ENCODE measurements at places on chromosomes 1 and 21.

DNA sequence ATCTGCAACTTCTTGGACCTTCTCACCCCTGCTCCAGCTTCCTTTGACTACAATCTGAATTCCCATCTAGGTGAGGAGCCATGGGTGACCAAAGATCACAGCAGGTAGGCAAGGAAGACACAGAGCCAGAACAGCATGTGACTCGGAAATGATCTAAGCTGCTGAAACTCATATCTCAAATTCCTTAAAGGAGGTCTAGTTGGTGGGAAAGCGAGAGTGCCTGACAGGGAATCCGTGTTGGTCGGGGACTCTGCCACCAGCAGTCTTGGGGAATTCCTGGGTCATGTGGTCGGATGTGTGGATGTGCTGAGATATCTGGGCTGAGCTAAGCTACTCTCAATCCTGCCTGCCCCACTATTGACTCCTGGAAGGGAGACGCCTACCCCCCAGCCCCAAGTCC lies 3.2 kb upstream of the NUAK2 start:
- DNase-seq, result no peak

GRCh38 chr1:211632117-211632807 lies 43.2 kb downstream of the NEK2 start:
- DNase-seq, result no peak

DNA sequence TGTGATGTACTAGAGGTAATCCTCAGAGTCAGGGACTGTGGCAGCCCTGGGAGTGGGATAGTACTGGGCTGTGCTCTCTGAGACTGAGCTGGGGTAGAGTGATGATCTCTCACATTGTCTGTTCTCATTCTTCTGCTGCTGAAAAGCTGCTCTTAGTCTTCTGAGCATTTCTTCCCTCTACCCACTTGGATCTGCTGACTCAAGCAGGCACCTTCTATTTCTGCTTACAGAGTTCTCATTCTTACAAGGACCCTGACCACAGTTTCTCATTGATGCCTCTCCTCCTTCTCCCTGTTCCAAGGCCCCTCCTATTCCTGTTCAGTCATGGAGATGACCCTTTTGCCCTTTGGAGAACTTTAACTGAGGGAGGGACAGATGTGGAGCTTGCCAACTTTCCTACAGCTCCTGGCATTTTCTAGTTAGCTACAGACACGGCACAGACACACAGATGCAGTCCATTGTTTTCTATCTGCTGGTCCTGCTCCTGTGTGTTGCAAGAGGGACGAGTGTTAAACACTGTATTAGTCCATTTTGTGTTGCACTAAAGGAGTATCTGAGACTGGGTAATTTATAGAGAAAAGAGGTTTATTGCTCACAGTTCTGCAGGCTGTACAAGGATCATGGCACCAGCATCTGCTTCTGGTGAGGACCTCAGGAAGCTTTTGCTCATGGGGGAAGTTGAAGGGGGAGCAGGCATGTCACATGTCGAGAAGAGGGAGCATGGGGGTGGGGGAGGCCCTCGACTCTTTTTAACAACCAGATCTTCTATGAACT lies 12.3 kb downstream of the MAPKAPK2 start:
- no peak for DNase-seq

DNA sequence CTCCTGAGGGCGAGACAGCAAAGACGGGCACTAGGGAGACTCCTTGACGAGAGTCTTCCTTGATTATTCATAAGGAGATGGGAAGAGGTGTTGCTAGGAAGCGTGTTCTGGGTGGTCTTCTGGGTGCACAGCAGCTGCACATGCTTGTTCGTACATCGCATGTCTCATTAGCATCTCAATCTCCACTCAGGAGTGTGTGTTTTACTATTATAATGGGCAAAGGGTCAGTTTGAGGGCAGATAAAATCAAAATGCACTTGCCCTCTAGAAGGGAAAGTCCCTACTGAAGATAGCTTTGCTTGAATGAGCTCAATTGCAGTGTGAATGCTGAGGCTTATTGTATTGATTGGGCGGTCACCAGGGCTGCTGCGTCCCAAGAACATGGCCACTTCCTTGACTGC lies 50.2 kb upstream of the SCCPDH start:
- DNase-seq, result no peak

Measured in HuH-7.5 (cell line).